ENCODE measurements at places on chromosomes 11 and 22. TPM values are rescaled to one million over a fixed set of nuclear protein-coding genes. Genes with fewer than 3 reads are reported as not detected.
A peak's percentile ranks its signal among the peaks of the same experiment; 100 is the strongest.

The RGL4 gene
- not detected for total RNA-seq

GRCh38 chr11:120511820-120512738, 531 bp downstream of the GRIK4 start:
- DNase-seq = no peak

The GGTLC2 gene
- not detected for total RNA-seq

GRCh38 chr11:68014157-68014946, 4.2 kb downstream of the ALDH3B1 start:
- peak; percentile 66 for DNase-seq

All from dermis microvascular lymphatic vessel endothelial cell (primary cell).